ENCODE measurements at places on chromosomes 6 and 20.

DNA sequence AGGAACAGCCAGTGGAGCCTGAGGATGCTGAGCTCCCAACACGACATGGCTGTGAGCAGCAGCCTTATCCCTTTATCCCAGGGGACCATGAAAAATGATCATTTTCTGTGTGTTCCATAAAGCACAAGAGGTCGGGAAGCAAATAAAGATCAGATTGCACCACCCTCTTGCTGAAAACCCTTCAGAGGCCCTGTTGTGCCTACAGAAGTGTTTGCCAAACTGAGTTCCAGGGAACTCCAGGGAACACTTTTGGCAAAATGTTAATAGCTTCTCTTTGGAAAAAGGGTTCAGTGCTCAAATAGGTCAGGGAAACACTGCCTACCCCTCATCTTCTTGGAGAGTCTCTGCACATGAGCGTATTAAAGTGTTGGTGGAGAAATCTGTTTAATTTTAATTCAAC, 24.4 kb downstream of the ARMC2 start:
- DNase-seq: no peak

GRCh38 chr6:74925683-74926082, 280.2 kb downstream of the COL12A1 start:
- no peak for DNase-seq

DNA sequence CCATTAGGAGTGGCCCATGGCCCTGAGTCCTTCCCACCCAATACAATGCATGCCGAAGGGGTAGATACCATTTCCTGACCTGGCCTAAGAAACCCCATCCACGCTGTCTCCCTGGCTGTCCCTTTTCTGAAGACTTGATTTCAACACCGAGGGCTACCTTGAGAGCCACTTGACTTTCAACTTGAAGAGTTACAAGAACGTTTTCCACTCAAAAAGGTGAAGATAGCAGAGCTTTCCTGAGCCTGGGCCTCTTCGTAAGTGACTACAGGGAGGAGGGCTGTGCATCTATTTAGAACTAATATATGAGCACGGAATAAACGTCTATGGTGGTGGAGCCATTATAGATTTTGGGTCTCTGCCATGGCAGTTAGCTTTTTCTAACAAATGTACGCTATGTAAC, 14.4 kb upstream of the PPP1R14C start:
- DNase-seq: no peak

GRCh38 chr20:60010689-60011458, 52.7 kb downstream of the CDH26 start:
- no peak for DNase-seq

DNA sequence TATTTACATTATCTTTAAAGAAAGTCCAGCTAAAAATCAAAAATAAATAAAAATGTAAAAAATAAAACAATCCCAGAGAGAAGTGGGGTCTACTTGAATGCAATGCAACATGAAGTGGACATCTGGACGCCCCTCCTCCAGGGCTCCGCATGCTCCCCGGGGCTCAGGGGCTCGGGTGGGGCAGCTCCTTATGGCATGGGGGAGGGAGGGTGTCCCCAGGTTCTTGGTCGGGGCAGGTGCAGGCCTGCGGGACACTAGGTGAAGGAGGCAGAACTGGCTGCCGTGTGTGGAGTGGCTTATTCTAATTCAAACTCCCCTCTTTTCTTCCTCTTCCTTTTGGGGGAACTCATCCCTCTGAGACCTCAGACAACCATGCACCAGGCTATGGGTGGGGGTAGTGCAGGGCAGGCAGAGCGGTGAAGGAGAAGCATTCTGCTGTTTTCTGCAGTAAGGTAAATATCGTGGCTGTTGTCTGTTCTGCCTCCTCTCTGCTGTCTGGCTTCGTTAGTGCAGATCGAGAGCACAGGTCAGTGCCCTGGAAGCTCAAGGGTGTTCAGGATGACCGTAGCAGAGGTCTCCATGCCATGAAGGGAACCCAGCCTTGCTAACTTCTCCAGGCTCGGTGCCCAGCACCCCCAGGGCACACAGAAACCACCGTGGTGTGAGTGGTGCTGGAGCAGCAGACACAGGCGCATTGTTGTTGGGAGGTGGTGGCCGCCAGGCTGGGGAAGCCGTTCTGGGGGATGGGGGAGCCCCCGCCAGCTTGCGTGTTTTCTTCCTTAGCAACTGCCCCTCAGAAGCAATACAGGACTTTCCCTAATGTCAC, 82.6 kb downstream of the TTLL2 start:
- DNase-seq: no peak

DNA sequence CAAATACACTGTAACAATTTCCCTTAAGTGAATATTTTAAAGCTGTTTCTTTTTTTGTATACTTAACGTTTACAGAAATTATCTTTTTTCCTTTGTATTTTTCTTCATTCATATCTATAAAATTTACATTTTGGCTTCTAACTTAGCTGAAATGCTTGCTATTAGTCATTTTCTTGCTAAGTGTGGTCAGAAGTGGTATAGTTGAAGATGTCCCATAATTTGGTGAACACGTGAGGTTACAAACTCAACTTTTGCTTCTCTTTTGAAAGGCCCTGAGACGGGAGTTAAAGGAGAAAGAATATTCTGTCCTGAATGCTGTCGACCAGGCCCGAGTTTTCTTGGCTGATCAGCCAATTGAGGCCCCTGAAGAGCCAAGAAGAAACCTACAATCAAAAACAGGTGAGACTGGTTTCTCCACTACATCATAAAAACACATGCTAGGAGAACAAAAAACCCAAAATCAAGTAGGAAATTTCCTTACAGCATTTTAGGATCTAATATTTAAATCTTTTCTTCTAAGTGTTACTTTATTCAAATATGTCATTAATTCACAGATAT, 445.0 kb downstream of the UTRN start:
- DNase-seq: no peak

DNA sequence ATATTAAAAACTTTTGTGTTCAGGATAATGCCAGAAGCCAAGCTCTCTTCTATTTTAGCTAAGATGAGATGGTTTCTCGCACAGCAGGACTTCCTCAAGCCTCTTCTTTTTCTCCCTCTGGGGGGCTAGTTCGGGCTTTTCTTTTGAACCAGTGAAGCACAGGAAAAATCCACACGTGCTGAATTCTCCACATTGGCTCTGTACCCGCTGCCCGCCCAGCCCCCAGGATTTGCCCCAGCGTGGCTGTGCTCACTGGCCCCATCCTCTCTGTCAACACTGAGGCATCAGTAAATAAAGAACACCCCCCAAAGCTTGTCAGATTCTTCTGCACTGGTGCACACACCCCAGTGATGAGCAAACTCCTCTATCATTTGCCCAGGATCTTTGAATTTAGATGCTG, 232.8 kb downstream of the ZNF217 start:
- no peak for DNase-seq

GRCh38 chr6:74657011-74657410, 548.8 kb downstream of the COL12A1 start:
- no peak for DNase-seq
